ENCODE measurements at places on chromosomes 3 and 15.

DNA sequence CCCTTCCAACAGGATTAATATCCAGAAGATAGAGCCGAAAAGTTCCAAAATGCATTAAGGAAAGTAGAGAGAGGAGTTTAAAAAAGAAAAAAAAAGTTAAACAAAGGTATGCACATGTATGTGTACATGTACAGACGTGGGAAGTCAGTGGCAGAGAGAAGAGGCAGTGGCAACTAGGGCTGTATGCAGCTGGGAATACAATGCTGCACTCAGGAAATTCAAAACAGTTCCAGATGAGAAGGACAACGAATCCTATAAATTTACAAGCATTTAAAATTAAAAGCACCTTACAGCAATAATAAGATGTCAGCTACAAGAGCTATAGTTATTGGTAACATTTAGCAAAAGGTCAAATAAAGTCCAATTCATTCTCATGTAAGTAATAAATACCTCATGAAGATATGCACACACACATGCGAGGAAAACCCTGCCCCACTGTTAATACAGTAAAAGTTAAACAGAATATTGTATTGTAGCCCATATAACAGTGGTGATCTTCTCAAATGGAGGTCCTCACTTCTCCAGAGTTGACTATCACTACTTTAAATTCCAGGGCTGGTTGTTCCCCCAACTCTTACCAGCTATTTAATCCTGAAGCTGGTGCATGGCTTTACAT, 18.2 kb downstream of the MRPL3 start:
- DNase-seq = no peak
- H3K4me3 ChIP-seq = no peak overlapping the region
- peaks cover 16% of the 10 kb centered on the region for H3K4me1 ChIP-seq
- H3K36me3 ChIP-seq = peaks cover 61% of the 10 kb centered on the region

- peaks cover 51% of the 10 kb centered on the region for H3K27me3 ChIP-seq
- peaks cover 7% of the 10 kb centered on the region for H3K4me1 ChIP-seq
- no peak overlapping the region for H3K4me3 ChIP-seq
- H3K36me3 ChIP-seq = no peaks in the 10 kb centered on the region
Observed at GRCh38 chr3:9549600-9549999, 4.0 kb downstream of the LHFPL4 start.

- H3K27ac ChIP-seq = no peak overlapping the region
- peaks cover 14% of the 10 kb centered on the region for H3K4me1 ChIP-seq
- H3K36me3 ChIP-seq = no peaks in the 10 kb centered on the region
- DNase-seq = no peak
- H3K27me3 ChIP-seq = no peaks in the 10 kb centered on the region
Observed at GRCh38 chr3:126760541-126760940, 56.5 kb downstream of the CHCHD6 start.

DNA sequence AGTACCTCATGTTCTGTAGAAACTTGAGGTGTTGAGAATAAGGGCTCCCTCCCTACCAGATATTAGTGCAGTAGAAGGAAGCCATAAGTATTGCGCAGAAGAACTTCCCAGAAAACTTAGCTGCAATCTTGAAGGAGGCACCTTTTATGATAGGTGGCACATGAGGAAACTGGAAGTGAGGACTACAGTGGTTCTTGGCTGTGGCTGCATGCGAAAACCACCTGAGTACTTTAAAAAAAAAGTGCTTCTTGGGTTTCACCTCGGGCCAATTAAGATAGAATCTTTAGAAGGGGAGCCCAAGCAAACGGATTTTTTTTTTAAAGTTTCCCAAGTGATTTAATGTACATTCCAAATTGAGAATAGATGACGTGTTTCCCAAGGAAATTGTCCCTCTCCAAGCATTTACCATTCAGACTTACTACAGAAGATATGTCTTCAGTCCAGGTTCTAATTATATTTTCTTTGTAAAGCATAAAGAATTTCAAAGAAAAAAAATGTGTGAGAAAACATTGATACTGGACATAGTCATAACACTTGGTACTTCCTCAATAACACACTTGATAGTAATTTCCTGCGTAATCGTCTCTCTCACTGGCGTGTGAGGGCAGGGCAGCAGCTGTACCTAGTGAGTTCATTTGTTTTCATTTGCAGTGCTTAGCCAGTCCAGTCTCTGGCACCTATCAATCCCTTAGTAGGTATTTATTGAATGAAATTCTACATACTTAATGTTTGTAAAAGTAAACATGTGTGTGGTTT, 12.3 kb upstream of the NR1I2 start:
- H3K27ac ChIP-seq = no peak overlapping the region
- DNase-seq = no peak
- H3K4me1 ChIP-seq = no peaks in the 10 kb centered on the region
- H3K27me3 ChIP-seq = peaks cover 6% of the 10 kb centered on the region
- no peak overlapping the region for H3K4me3 ChIP-seq

DNA sequence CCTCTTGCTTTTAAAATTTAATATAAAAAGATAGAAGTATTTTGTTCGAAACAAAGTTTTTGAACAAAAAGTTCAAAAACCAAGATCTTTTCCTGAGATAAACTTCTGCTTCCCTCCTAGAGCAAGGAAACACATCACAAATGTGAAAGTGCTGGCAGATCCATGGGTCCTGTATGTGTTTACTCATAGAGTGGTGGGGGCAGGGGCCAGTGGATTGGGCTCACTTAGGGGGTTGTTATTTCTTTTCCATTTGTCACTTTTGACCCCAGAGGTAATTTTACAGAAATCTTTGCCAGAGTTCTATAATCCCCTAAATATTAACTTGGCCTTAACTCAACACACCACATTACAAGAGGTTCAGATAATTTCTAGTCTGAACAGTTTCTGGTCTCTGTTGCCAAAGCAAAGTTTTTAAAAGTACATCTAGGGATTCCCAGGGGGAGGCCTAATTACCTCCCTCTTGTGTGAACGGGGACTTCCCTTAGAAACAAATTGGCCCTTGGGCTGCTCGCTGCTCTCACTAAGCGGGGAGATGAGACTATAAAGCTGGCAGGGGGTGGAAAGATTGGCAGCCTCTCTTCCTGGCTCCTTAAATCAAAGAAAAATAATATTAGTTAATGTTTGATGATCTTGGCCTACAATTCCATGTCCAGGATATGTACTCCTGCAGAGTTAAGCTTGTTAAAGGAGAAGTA, 66.8 kb upstream of the PTX3 start:
- no peak for DNase-seq
- peaks cover 2% of the 10 kb centered on the region for H3K27me3 ChIP-seq
- no peak overlapping the region for H3K4me3 ChIP-seq
- H3K36me3 ChIP-seq = no peaks in the 10 kb centered on the region

GRCh38 chr3:197482001-197482400, 73.8 kb downstream of the BDH1 start:
- DNase-seq = no peak
- H3K4me3 ChIP-seq = no peak overlapping the region
- H3K27ac ChIP-seq = no peak overlapping the region

DNA sequence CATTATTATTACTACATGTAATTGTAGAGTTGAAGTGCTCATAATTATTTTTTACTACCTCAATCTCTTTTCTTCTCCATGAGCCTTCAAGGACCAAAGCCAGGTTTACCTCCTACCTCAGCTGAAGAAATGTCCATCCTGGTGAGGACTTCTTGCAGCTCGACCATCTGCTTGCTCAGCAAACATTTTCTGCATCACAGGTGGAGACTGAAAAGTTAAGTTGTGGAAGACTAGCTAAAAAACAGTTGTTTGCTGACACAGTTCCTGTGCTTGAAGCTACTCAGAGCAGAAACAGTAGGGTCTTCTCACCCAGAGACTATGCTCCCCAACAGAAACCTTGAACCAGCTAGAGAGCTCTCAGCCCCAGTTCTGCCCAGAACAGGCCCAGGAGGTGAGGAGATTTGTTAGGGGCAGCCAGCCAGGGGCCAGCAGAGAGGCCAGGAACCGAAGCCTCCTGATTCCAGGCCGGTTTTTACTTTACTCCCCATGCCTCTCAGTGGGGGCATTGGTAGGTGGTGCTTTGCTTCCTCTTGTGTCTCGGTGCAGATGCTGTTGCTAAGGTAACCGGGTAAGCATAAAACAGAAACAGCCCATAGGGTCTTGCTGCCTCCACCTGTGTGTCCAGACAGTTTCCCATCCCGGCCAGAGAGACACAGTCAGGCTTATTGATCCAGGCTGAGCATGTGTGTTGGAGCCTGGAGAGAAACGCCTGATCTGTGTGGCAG, 54.9 kb downstream of the CCNL1 start:
- no peaks in the 10 kb centered on the region for H3K27me3 ChIP-seq
- peaks cover 32% of the 10 kb centered on the region for H3K4me1 ChIP-seq
- peak overlapping the region; percentile 60 for H3K27ac ChIP-seq
- no peaks in the 10 kb centered on the region for H3K36me3 ChIP-seq

GRCh38 chr15:85335193-85335942, 45.0 kb upstream of the AKAP13 start:
- no peak overlapping the region for H3K4me3 ChIP-seq
- no peaks in the 10 kb centered on the region for H3K27me3 ChIP-seq
- H3K4me1 ChIP-seq = peaks cover 32% of the 10 kb centered on the region
- H3K27ac ChIP-seq = no peak overlapping the region

- DNase-seq = no peak
- H3K36me3 ChIP-seq = peaks cover 15% of the 10 kb centered on the region
- H3K4me3 ChIP-seq = peak overlapping the region; percentile 64
- H3K27me3 ChIP-seq = peaks cover 2% of the 10 kb centered on the region
- H3K4me1 ChIP-seq = peaks cover 22% of the 10 kb centered on the region
- peak overlapping the region; percentile 61 for H3K27ac ChIP-seq
Observed at GRCh38 chr3:42652611-42653302, 740 bp upstream of the ZBTB47 start.

DNA sequence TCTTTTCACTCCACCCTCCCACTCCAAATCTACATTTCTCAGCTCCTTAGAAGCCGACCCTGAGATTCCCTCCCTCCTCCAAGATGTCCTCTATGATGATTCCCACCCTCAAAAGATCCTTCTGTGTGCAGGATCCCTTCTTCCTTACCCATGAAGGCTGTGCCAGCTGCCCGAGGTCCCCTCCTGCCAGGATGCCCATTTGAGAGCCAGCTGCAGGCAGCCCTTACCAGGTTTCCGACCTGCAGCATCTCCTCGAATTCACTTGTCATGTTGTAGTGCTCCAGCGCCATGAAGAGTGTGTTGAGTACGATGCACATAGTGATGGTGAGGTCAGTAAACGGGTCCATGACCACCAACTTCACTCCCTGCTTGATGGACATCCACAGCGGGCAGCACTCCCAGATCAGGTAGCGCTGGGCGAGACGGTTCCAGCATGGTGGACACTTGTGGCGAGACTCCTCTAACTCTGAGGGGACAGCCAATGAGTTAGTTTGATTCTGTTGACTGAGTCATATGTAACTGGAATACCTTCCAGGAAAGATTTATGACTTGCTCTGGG, 51.9 kb downstream of the SCN5A start:
- peaks cover 18% of the 10 kb centered on the region for H3K27me3 ChIP-seq
- H3K27ac ChIP-seq = no peak overlapping the region
- DNase-seq = no peak
- no peaks in the 10 kb centered on the region for H3K4me1 ChIP-seq

GRCh38 chr3:126199256-126199655, 18.9 kb upstream of the ALDH1L1 start:
- no peak for DNase-seq
- H3K36me3 ChIP-seq = no peaks in the 10 kb centered on the region
- peaks cover 14% of the 10 kb centered on the region for H3K27me3 ChIP-seq
- H3K4me3 ChIP-seq = no peak overlapping the region

DNA sequence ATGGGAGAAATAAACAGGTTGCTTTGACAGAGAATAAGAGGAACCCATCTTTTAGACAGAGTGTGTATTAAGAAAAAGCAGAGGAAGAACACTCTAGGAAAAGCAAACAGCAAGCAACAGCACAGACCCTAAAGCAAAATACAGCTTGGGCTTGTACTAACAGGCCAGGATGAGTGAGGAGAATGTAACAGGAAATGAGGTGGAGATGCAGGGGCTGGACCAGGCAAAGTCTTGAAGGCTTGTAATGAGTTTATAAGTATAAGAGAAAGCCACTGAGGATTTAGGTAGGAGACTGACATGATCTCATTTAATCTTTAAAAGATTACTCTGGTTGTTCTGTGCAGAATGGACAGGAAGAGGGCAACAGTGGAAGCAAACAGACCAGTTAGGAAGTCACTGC, 4.9 kb downstream of the UBR1 start:
- peaks cover 57% of the 10 kb centered on the region for H3K4me1 ChIP-seq
- no peaks in the 10 kb centered on the region for H3K27me3 ChIP-seq
- H3K27ac ChIP-seq = no peak overlapping the region
- no peak for DNase-seq

- H3K27me3 ChIP-seq = no peaks in the 10 kb centered on the region
- H3K4me3 ChIP-seq = no peak overlapping the region
- peaks cover 15% of the 10 kb centered on the region for H3K36me3 ChIP-seq
- no peak overlapping the region for H3K27ac ChIP-seq
- DNase-seq = no peak
- H3K4me1 ChIP-seq = no peaks in the 10 kb centered on the region
Observed at GRCh38 chr15:80934761-80935221, 54.8 kb downstream of the MESD start.

- H3K27ac ChIP-seq = no peak overlapping the region
- no peaks in the 10 kb centered on the region for H3K36me3 ChIP-seq
- H3K4me3 ChIP-seq = no peak overlapping the region
Observed at GRCh38 chr3:139617672-139618268, 60.0 kb downstream of the NMNAT3 start.

- no peaks in the 10 kb centered on the region for H3K27me3 ChIP-seq
- H3K36me3 ChIP-seq = peaks cover 68% of the 10 kb centered on the region
- H3K4me3 ChIP-seq = no peak overlapping the region
- H3K27ac ChIP-seq = no peak overlapping the region
Observed at GRCh38 chr3:31743331-31744089, 210.8 kb downstream of the STT3B start.

DNA sequence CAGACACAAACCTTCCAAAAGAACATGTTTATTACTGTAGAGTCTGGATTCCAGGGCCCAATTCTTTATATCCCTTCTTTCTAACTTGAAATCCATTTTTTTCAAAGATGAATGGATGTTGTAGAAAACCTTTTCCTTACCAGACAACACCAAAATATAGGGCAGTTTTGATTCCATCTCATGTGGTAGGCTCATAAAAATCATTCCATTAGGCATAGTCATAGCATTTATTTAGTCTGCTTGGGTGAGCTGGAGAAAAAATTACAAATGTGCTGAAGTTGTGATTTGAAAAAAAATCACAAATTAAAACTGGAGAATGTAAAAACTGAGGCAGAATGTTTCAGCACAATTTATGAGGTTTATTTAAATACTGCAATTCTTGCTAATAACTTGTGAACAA, 199.3 kb upstream of the TBC1D5 start:
- peaks cover 3% of the 10 kb centered on the region for H3K4me1 ChIP-seq
- peaks cover 13% of the 10 kb centered on the region for H3K27me3 ChIP-seq
- no peak overlapping the region for H3K4me3 ChIP-seq

DNA sequence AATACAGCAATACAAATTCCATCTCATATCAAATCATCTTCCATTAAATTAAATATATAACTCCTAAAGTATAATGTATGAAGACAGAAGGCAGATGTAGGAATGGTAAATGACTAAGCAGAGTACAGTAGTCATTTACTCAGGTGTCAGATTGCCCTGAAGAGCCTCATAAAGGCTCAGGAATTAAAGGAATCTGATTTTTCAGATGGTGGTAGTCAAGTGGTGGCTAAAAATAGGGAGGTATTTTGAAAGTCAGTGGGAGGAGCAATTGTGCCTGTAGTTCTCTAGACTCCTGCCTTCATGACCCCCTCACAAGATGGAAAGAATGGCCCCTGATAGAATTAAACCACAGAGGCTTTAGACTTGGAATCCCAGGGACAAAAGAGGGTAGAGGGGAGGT, 142.7 kb upstream of the SYNPR start:
- H3K27ac ChIP-seq = no peak overlapping the region
- no peak for DNase-seq
- H3K4me1 ChIP-seq = no peaks in the 10 kb centered on the region
- H3K4me3 ChIP-seq = no peak overlapping the region
- no peaks in the 10 kb centered on the region for H3K36me3 ChIP-seq

GRCh38 chr15:73937726-73938125, 11.5 kb downstream of the LOXL1 start:
- H3K36me3 ChIP-seq = no peaks in the 10 kb centered on the region
- H3K4me3 ChIP-seq = no peak overlapping the region
- H3K27ac ChIP-seq = no peak overlapping the region
- peaks cover 5% of the 10 kb centered on the region for H3K27me3 ChIP-seq

Measured in activated B cell treated with CpG ODN at 0.5 μM for 24 hours (primary cell).